Activated naive CD8-positive, alpha-beta T cell treated with anti-CD3 and anti-CD28 coated beads, Interleukin-2, amount 10 ng/mL, durations not matched to agents 7 days and 5 days (primary cell): ENCODE measurements at places on chromosomes 3 and 15. TPM values are rescaled to one million over a fixed set of nuclear protein-coding genes. Genes with fewer than 3 reads are reported as not detected.

Gene SAMD7
- total RNA-seq, result not detected

Gene HES1
- total RNA-seq, result not detected

Gene ZNF662
- total RNA-seq, result 2.2 TPM

Gene GPX1
- 90.6 TPM for total RNA-seq

Gene PRR20G
- total RNA-seq, result not detected

Gene DAPK2
- total RNA-seq, result 17.6 TPM

Gene GOLGA6L26
- total RNA-seq, result not detected

Gene SUMF1
- total RNA-seq, result 13.7 TPM

Gene DNAH12
- 0.20 TPM for total RNA-seq

Gene UTS2B
- not detected for total RNA-seq

DNA sequence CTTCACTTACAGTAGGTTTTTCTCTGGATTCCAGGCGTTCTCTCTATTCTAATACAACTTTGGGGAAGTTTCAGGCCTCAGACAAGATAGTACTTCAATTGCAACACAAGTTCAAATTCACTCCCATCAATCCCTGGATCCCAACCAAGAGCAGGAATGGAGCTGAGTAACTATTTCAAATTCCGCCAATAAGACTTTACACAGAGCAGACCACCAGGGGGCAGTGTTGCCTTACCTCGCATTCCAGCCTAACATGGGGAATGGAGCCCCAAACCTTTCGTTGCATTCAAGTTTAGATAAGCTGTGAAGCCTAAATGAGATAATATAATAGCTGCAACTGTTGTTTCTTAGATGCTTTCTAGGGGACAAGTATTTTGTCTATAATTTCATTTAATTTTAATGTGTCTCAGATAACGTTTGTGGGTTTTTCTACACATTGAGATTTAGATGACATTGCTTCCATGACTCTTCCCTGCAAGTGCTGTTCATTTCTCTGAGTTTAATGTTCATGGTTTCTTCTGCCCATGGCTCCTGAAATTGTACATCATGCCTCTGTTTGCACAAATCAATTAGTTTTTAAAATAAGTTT is 186.7 kb downstream of the NSUN3 start:
- H3K36me3 ChIP-seq, result no peaks in the 10 kb centered on the region
- H3K27me3 ChIP-seq, result peaks cover 5% of the 10 kb centered on the region
- H3K4me3 ChIP-seq, result no peak overlapping the region
- no peak overlapping the region for H3K27ac ChIP-seq

DNA sequence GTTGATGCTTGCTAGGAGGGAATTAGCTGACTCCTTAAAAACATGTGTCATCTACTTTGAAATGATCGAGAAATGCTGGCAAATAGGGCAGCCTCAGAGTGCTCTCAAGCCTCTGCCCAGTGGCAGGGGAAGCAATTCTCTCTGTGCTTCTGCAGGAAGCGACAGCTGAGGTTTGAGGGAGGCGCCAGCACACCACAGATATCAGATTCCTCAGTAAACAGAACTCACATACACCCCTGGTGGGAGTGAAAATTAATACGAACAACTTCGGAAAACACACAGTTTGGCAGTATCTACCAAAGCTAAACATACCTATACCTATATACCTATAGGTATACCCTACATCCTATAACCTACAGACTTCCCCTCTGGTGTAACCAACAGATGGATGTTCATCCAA is 61.3 kb downstream of the NSMCE3 start:
- peaks cover 15% of the 10 kb centered on the region for H3K27me3 ChIP-seq
- H3K27ac ChIP-seq, result no peak overlapping the region
- peaks cover 11% of the 10 kb centered on the region for H3K4me1 ChIP-seq
- DNase-seq, result no peak

DNA sequence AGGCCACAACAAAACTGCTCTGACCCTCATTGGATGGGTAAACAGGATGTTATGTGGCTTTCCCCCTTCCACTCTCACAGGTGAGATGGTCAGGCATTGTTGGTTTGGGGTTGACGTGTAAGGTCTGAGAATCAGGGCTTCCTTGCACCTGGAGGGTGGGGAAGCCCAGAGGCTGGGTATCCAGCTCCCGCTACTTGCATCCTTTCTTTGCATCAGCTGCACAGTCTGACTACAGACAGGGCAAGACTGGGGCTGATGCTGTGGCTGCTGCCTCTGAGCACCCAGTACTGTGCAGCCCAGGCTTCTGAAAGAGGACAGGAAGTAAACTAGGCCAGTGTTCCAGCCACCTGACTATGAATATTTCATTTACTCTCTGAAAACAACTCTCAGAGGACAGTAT is 58.0 kb upstream of the ATP2B2 start:
- H3K27ac ChIP-seq, result no peak overlapping the region
- peaks cover 26% of the 10 kb centered on the region for H3K27me3 ChIP-seq
- H3K36me3 ChIP-seq, result no peaks in the 10 kb centered on the region
- no peaks in the 10 kb centered on the region for H3K4me1 ChIP-seq
- no peak overlapping the region for H3K4me3 ChIP-seq

DNA sequence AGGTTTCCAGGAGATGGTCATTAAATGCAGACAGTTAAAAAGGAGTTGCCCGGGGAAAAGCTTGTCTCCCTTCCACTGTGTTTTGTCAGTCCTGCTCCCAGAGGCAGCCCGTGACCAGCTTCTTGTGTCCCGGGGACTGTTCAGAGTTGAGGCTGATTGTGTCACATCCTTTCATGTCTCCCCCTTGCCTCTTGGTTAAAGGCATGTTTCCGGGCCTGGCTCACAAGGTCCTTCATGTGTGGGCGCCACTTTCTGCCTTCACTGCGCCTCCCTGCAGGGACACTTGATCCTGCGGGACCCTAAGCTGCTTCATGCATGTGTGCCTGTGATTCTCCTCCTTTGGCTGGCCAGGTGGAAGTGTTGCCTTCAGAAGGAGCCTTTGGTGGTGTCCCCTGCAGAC is 9.2 kb downstream of the CHCHD6 start:
- no peaks in the 10 kb centered on the region for H3K27me3 ChIP-seq
- no peak for DNase-seq
- no peak overlapping the region for H3K4me3 ChIP-seq
- H3K27ac ChIP-seq, result no peak overlapping the region
- no peaks in the 10 kb centered on the region for H3K4me1 ChIP-seq

DNA sequence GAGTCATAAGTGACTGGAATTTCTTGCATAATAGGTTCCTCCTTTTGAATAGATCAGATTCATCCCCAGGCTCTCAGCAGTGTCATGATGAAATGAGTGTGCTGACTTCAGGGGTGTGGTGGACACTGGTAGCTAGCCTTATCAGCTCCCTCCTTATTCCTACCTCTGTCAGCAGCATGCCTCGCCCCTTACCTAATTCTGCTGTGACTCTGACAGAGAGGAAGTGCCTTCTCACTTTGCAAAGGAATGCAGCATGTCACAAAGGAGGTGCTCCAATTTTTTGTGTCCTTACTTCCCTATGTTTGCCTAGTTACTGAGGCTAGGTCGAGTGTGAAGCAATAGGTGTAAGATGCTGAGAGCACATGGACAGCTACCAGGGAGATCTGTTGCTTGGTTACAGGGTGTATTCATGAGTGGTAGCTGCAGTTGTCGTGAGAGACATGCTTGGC is 90.6 kb downstream of the TNFAIP8L3 start:
- DNase-seq, result no peak
- no peaks in the 10 kb centered on the region for H3K27me3 ChIP-seq
- no peak overlapping the region for H3K27ac ChIP-seq
- H3K4me1 ChIP-seq, result no peaks in the 10 kb centered on the region

- peak; percentile 21 for DNase-seq
- H3K4me1 ChIP-seq, result peaks cover 28% of the 10 kb centered on the region
- no peaks in the 10 kb centered on the region for H3K36me3 ChIP-seq
- H3K27me3 ChIP-seq, result peaks cover 4% of the 10 kb centered on the region
- H3K27ac ChIP-seq, result no peak overlapping the region
Observed at GRCh38 chr15:99441871-99442251, 123.9 kb upstream of the MEF2A start.

- H3K36me3 ChIP-seq, result no peaks in the 10 kb centered on the region
- no peak overlapping the region for H3K4me3 ChIP-seq
- no peaks in the 10 kb centered on the region for H3K27me3 ChIP-seq
Observed at GRCh38 chr15:40088929-40089755, 19.5 kb downstream of the BMF start.

GRCh38 chr3:125059488-125060245 is 3.9 kb upstream of the HEG1 start:
- peaks cover 4% of the 10 kb centered on the region for H3K36me3 ChIP-seq
- H3K27me3 ChIP-seq, result peaks cover 35% of the 10 kb centered on the region
- peaks cover 12% of the 10 kb centered on the region for H3K4me1 ChIP-seq
- no peak overlapping the region for H3K27ac ChIP-seq

DNA sequence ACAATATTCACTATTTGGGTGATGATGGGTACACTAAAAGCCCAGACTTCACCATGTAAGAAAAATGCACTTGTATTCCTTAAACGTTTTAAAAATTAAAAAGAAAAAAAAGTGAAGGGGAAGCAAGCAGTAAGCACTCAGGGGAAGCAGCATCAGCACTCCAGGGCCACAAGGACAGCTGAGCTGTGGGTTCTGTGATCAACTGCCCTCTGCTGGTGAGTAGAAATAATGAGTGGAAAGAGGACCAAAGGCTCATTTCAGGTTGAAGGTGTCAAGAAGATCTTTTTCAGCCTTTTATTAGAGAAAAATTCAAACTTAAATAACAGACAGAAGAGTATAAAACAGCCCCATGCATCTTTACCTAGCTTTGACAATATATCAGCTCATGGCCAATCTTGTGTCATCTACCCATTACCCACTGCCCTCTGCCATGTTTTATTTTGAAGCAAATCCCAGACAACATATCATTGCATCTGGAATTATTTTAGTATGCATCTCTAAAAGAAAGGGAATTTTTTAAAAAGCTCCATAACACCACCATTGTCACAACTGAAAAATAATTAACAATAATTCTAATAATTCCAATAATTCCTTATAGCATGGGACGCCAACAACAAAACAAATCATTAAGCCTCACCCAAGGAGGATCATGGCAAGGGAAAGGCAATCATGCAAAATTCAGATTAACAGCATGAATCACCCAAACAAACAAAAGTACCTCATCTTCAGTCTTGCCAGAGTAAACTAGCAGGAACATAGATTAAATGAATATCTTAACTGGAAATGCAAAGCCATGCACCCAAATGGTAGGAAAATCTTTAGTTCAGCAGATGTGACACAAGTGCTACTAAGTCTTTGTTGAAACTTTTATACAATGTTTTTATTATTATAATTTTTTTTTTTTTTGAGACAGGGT is 42.5 kb downstream of the TAMM41 start:
- DNase-seq, result no peak
- no peak overlapping the region for H3K27ac ChIP-seq
- no peak overlapping the region for H3K4me3 ChIP-seq
- H3K4me1 ChIP-seq, result peaks cover 11% of the 10 kb centered on the region

DNA sequence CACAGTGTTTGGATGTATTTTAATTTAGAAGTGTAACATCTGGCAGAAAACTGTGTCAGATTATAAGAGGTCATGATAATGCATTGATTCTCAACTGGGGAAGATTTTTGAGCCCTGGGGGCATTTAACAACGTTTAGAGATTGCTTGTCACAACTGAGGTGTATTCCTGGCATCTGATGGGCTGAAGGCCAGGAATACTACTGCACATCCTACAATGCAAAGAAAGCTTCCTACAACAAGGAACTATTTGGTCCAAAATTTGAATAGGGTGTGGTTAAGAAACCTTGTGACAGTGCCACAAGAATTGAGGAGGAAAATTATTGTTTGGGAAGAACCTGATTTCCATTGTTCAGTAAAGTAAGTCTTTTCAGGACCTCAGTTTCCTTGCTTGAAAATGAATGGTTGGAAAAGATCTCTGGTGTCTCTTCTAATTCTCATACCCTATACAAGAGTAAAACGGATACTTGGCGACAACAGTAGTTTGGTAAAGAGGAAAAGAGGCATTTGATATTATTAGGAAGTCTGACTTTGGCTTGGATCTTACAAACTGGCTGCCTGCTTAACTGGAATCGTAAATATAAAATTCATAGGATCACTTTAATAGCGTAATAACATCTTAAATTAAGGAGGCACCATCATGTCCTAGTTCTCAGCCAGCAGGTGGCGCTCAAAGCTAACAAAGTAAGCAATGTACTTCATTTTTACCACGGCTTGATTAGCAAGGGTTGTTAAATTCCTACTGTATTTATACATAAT is 4.3 kb downstream of the DAZL start:
- peaks cover 21% of the 10 kb centered on the region for H3K4me1 ChIP-seq
- DNase-seq, result peak; percentile 66
- no peak overlapping the region for H3K4me3 ChIP-seq
- H3K27me3 ChIP-seq, result peaks cover 24% of the 10 kb centered on the region
- H3K36me3 ChIP-seq, result no peaks in the 10 kb centered on the region

GRCh38 chr3:94234177-94234788 is 171.4 kb downstream of the NSUN3 start:
- H3K27ac ChIP-seq, result no peak overlapping the region
- no peaks in the 10 kb centered on the region for H3K27me3 ChIP-seq
- no peaks in the 10 kb centered on the region for H3K4me1 ChIP-seq

DNA sequence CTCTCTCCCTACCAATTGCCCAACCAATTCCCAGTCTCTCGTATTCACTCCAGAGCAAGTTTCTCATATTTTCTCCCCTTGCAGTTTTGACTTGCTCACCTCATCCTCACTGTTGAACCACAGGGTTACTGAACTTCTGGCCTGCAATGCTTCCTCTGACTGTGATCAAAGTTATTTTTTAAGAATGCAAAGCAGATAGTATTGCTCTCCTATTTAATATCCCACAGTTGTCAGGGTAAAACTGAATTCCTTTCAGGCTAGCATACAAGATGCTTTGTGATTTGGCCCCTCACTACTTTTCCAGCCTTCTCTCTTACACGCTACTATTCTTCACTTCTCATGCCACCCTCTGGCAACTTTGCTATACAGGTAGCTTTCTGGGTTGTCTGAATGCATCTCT is 80.9 kb downstream of the LRRFIP2 start:
- H3K27me3 ChIP-seq, result no peaks in the 10 kb centered on the region
- H3K27ac ChIP-seq, result no peak overlapping the region
- DNase-seq, result no peak
- H3K4me3 ChIP-seq, result no peak overlapping the region
- H3K4me1 ChIP-seq, result peaks cover 3% of the 10 kb centered on the region

- no peak for DNase-seq
- no peaks in the 10 kb centered on the region for H3K4me1 ChIP-seq
- no peaks in the 10 kb centered on the region for H3K27me3 ChIP-seq
- no peak overlapping the region for H3K27ac ChIP-seq
- no peak overlapping the region for H3K4me3 ChIP-seq
Observed at GRCh38 chr3:76923485-76923884, 116.4 kb upstream of the ROBO2 start.

DNA sequence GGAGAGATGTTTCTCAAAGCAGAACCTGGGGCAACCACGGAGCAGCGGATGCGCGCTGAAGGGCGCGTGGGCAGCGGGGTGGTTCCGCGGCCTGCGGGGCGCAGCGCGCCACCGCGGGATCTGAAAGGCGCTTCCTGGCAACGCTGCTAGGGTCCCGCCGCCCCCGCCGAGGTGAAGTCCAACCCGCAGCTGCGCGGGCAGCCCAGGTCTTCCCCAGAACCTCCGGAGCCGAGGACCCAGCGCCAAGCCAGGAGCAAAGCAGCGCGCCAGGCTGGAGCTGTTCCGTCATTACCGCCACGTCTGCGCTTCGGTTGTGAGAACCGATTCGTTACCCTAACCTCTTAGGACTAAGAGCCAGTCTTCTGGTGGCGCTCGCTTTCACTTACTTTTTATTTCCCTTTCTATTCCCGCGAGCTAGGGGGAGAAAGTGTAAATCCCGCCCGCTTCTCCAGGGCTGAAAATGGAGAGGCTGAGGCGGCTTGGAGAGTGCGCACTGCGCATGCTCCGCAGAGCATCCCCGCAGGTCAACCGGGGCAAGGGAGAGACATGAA is 3.2 kb upstream of the GABRG3 start:
- H3K36me3 ChIP-seq, result no peaks in the 10 kb centered on the region
- H3K4me3 ChIP-seq, result no peak overlapping the region
- DNase-seq, result no peak
- H3K27ac ChIP-seq, result no peak overlapping the region

- H3K27ac ChIP-seq, result no peak overlapping the region
- peak; percentile 16 for DNase-seq
- H3K36me3 ChIP-seq, result no peaks in the 10 kb centered on the region
- H3K4me1 ChIP-seq, result no peaks in the 10 kb centered on the region
- no peak overlapping the region for H3K4me3 ChIP-seq
Observed at GRCh38 chr3:126346466-126346865, 10.7 kb downstream of the KLF15 start.
